Activated T-cell treated with anti-CD3 and anti-CD28 coated beads for 48 hours (primary cell): ENCODE measurements at places on chromosomes 3 and 15.

GRCh38 chr3:54237109-54237508, 114.8 kb downstream of the CACNA2D3 start:
- no peak for DNase-seq

DNA sequence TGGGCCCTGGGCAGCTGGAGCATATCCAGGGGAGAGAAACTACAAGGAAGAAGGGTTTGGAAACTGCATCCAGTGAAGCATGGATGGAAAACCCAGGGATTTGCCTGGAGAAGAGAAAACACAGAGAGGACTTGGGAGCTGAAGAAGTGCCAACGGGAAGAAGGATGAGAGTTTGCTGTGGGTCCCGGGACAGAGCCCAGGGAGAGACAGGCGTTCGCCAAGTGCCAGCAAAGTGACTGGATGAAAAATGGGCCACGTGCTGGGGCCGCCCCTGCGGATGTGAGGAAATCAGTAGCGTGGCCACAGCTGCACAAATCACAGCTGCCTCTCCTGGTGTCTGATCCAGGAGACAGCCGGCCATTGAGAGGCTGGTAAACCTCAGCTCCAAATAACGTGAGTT, 70.4 kb downstream of the HES1 start:
- DNase-seq: no peak

GRCh38 chr3:99969136-99969535, 145.2 kb downstream of the FILIP1L start:
- no peak for DNase-seq

DNA sequence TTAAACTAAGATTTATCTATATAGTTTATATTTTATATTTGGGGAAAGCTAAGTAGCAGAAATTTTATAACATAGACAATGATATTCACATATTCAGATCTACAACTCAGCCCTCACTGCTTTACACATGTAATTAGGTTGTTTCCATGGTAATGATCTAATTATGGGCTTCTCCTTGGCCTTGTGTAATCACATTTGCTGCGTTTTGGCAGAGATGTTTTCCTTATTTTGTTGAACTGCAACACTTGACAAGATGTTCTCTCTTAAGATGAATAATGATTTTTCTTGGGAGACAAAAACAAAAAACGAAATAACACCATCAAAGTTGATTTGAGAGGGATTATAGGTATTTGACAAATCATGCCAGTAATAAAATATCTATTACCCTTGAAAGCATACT, 635.6 kb upstream of the TBL1XR1 start:
- DNase-seq: no peak

- DNase-seq: no peak
These were observed 32.7 kb downstream of the SMAD3 start for GRCh38 chr15:67097930-67098740.

DNA sequence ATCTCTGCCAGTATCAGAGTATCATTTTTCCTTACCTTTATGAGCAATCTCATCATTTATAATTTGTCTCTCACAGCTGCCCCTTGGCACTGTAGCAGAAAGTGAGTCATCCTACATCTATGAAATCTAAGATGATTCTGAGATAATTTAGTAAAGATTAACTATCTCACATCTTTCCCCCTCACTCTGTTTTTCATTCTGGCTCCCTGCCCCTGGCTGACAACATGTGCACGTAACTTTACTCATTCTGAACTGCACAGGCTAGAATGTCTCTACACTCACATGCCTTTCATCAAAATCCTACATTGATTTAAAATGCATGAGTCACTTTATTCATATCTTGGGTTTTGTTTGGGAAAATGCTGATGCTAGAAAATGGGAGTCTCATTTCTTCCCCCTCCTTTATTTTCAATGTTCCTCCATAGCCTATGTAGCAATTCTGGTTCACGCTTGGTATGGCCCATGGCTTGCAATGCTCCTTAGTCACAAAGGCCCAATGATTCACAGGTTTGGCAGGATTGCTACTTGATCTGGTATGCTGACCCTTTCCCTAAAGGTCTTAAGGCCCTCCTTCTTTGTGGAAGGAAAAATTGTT, 838.5 kb downstream of the TUSC7 start:
- DNase-seq: no peak

DNA sequence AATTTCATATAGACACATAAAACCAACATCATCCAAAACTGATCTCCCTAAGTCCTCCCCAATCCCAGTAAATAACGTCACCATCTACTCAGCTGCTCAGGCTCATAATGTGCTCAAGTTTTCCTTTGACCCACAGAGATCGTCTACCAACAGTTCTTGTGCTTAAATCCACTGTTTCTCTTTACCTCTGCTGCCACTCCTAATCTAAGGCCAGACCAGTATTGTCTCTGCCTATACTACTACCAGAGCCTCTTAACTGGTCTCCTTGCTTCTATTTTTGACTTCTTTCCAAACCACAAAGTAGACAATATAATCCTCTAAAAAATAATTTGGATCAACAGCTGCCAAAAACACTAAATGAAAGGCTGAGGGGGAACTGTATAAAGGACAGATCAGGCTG, 65.3 kb downstream of the CLASP2 start:
- DNase-seq: no peak
